ENCODE measurements at places on chromosomes 4 and X.
A peak's percentile ranks its signal among the peaks of the same experiment; 100 is the strongest.

DNA sequence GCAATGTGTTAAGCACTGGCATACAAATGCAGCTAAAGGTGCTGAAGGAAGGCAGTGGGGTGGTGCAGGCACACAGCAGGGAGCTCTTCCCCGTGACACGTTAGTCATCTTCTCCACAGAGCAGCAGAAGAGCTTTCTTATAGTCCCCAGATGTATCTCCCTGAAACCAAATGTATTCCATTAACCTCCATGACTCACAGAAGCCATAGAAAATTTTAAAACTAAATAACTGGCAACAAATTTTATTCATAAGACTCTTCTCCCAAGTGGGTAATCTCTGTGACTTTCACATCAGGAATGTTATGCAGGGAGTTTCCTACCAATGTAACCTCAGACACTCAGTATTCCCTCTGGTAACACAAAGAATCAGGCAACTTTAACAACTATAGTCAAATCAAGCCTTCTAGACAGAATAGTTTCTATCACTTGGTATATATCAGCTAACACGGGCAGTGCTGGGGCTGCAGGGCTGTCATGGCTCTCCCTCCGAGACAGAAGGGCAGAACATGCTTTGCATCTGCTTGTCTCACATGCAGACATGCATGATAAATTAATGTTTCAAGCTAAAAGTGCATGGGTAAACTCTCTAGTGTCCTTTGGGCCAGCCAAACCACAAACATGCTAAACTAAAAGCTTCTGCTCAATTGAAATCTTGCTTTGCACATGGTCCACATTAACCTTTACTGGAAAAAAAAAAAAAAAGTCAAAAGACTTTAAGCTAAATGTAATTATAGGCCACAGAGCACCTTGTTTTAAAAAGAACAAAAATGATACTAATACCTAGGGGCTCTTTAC, 28.2 kb downstream of the ANXA5 start:
- no peak for DNase-seq

DNA sequence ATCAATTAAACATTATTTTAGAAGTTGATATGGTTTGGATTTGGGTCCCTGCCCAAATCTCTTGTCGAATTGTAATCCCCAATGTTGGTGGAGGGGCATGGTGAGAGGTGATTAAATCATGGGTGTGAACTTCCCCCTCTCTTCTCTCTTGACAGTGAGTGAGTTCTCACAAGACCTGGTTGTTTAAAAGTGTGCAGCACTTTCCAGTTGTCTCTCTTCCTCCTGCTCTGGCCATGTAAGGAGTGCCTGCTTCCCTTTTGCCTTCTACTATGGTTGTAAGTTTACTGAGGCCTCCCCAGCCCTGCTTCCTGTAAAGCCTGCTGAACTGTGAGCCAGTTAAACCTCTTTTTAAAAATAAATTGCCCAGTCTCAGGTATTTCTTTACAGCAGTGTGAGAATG, 141.4 kb downstream of the GALNTL6 start:
- no peak for DNase-seq

DNA sequence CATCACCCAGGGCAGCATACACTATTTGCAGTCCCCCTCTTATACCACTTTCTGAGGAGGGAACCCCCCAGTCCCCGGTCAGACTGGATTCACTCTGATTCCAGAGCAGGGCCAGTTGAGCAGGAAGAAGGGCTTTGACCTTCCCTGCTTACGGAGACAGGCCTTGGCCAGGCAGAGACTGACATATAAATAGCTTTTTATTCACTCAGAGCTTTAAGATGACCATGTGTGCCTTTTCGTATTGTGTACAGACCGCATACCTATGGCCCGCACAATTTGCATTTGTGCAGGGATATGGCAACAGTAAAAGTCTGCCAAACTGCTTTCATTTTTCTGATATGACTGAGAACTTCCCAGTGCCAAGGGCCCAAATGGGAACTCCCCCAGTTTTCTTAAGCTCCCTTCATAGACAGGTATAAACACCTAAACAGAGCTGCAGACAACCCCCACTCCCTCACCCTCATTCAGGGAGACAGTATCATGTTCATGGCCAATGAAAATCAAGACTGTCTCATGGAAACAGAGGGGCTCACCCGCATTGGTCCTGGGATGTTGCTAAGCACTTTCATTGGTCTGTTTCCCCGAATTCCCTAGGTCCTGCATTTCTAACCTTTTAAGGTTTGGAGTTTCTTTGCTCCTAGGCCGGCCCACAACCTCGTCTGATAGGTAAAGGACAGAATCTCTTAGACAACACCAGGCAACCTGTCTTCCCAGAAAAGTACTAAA, 86.0 kb downstream of the RTL5 start:
- no peak for DNase-seq

DNA sequence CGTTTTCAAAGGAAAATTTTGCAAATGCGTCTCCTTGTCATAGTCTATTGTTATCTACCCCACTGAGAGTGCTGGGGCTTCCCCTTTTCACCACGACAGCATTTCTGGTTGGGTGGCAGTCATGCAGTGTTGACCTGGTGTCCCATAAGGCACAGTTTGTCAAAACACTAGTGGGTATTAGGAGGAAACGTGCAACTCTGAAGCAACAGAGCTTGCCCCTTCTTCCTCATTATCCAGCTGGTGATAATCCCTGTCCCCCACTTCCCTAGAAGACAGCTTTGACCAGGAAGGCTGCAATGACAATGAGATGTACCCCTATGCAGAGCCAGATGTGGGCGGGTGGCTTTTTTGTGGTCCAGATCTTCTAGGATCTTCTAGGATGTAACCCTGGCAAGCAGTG, 1.8 kb downstream of the TBC1D1 start:
- no peak for DNase-seq

DNA sequence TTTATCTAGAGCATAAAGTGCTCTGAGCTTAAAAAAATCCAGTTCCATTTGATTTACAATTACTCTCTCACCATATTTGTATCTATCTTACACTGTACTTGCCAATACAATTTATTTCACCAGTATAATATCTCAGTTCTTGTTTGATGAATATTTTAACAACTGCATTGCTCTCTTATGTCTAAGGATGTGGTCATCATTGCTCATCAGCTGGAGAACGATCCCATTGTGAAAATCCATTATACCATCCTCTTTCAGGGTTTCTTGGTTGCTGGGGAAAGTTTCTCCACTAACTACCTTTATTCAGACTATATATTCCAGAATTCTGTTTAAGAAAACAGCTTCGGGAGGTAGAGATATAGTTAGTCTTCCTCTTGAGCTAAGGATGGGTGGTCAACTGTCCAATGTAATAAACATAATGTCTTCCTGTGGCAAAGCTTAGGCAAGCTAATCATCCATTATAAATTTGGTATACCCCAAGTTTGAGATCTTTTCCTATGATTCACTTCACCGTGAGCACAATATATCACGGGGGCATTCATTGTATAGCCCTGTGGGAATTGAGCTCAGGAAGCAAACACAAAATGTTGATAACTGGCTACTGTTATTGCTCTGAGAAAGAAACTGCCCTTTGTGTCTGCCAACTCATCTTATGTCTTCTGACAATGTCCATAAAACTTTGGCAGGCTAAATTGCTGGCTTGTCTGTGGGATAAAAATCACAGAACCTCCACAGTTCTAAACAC, 2361.9 kb downstream of the ARAP2 start:
- DNase-seq, result no peak

DNA sequence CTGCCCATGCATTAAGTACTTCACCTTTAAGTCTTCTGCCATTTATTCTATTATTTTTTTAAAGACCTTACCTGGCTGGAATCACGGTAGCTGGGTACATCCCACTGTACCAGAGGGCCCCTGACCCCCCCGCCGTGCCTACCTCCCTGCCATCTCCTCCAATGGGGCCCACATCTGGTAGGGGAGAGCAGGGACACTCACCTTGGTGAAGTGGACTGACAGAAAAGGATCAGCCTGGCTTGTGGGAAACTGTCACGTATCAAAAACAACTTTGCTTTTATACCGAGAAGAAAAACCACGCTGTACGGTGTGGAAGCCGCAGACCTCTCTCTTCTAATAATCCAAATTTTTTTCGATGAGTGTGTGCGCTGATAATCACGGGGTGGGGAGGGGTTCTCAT, at the start of gene FOXP3:
Gene FOXP3 (minus strand): TSS at position 251 of the 400 bp plus-strand sequence. CDS start 6,205 bp downstream, outside the sequence.
- no peak for DNase-seq

- no peak for DNase-seq
Observed at GRCh38 chr4:78987683-78988082, 48.4 kb upstream of the PAQR3 start.

- DNase-seq, result no peak
Observed at GRCh38 chr4:104728380-104729122, 233.9 kb upstream of the CXXC4 start.

- DNase-seq, result peak; percentile 20
Observed at GRCh38 chrX:135707880-135708279, 5.6 kb upstream of the CT45A1 start.

DNA sequence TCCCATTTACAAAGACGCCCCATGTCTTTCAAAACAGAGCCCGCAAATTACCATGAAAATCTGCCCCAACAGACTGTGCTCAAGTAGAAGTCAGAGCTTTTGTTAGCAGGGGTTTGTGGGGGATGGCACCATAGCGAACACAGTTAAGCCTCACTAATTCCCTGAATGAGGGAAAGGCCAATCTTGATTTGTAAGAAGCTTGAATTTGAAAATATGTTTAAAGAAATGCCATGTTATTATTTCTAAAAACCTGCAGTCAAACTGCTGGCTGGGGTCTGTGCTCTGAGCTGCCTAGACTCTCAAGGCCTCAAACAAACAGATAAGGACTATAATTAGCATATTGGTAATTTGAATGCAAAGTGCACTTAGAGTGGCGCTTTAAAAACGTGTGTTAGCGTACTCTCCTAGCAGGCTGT, 9.4 kb upstream of the PAK3 start:
- DNase-seq, result no peak

- no peak for DNase-seq
Observed at GRCh38 chr4:153521999-153522801, 56.0 kb downstream of the TMEM131L start.

DNA sequence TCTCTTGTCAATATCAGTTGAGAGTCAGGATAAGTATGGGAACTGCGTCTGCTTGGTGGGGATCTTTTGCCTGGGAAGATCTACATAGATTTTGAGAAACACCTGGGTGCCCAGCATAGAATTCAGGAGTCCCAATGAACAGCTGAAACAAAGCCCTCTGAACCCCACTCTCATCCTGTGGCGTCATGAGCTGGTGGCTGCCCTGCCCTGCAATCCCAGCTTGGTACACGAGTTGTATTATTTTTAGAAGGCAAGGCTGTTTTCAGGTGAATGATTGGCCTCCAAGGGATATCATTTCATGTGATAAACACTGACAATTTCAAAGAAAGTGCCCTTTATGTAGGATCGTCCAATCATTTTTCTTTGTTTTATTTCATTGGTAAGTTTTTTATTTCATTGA, 60.8 kb downstream of the HCCS start:
- no peak for DNase-seq

GRCh38 chr4:104751468-104751867, 256.8 kb upstream of the CXXC4 start:
- DNase-seq, result no peak

Measured in NCI-H446 (cell line).